ENCODE measurements at places on chromosomes 2 and 18. TPM values are rescaled to one million over a fixed set of nuclear protein-coding genes. Genes with fewer than 3 reads are reported as not detected.

Gene CD207
- total RNA-seq, result not detected

Gene TTR
- total RNA-seq, result not detected

Gene TANC1
- total RNA-seq, result 13.1 TPM

Gene ACTR2
- 78.0 TPM for total RNA-seq

Gene ANKRD36C
- 8.3 TPM for total RNA-seq

Gene VWA3B
- not detected for total RNA-seq

Gene TAF4B
- total RNA-seq, result 2.9 TPM

Gene RFX8
- total RNA-seq, result 4.2 TPM

Gene TSPYL6
- not detected for total RNA-seq

Gene MLPH
- total RNA-seq, result 27.2 TPM

Gene GREB1
- total RNA-seq, result 0.17 TPM

Gene UGT1A10
- total RNA-seq, result not detected

Gene GPC1
- total RNA-seq, result 135 TPM

Gene EHD3
- total RNA-seq, result 22.7 TPM

Gene KLHL29
- total RNA-seq, result 2.5 TPM

Gene NCKAP5
- total RNA-seq, result under 0.01 TPM

Gene ELOA2
- total RNA-seq, result not detected

Gene MTCL1
- total RNA-seq, result 14.3 TPM

Gene ADD2
- under 0.01 TPM for total RNA-seq

Gene ABCG8
- not detected for total RNA-seq

Gene CROCC2
- total RNA-seq, result not detected

Gene SCYGR4
- total RNA-seq, result not detected

Gene FAM237A
- not detected for total RNA-seq

Gene IL36A
- not detected for total RNA-seq

Gene SLC8A1
- 11.9 TPM for total RNA-seq

Gene ZSWIM2
- not detected for total RNA-seq

Gene KIF1A
- not detected for total RNA-seq

Gene CLEC4F
- total RNA-seq, result not detected

Gene GALR1
- total RNA-seq, result not detected

Gene ATP8B1
- 18.1 TPM for total RNA-seq

Gene DAW1
- 6.5 TPM for total RNA-seq

Gene C2orf78
- total RNA-seq, result not detected

Gene PCARE
- total RNA-seq, result not detected

Gene KCNS3
- 2.7 TPM for total RNA-seq

Gene MAPK4
- not detected for total RNA-seq

Gene CCBE1
- total RNA-seq, result 52.3 TPM

Gene ELP2
- 38.7 TPM for total RNA-seq

Gene EML4
- total RNA-seq, result 29.1 TPM

Gene NEB
- 0.17 TPM for total RNA-seq

Gene RIT2
- total RNA-seq, result not detected

Gene CIDEA
- 0.84 TPM for total RNA-seq

Gene OR6B3
- not detected for total RNA-seq

Gene KLHL14
- total RNA-seq, result not detected

Gene CXCR1
- not detected for total RNA-seq

Gene RAB31
- 9.9 TPM for total RNA-seq

Gene MYL12B
- total RNA-seq, result 326 TPM

Gene SAG
- not detected for total RNA-seq

Gene MFSD2B
- total RNA-seq, result 0.59 TPM

Gene FAM110C
- not detected for total RNA-seq

Gene MSH6
- 51.6 TPM for total RNA-seq

Gene UGT1A5
- not detected for total RNA-seq

Gene FOXI3
- total RNA-seq, result not detected

Gene DCDC2C
- not detected for total RNA-seq

Measured in bronchus fibroblast of lung (primary cell).